ENCODE measurements at places on chromosomes 11 and 22.

DNA sequence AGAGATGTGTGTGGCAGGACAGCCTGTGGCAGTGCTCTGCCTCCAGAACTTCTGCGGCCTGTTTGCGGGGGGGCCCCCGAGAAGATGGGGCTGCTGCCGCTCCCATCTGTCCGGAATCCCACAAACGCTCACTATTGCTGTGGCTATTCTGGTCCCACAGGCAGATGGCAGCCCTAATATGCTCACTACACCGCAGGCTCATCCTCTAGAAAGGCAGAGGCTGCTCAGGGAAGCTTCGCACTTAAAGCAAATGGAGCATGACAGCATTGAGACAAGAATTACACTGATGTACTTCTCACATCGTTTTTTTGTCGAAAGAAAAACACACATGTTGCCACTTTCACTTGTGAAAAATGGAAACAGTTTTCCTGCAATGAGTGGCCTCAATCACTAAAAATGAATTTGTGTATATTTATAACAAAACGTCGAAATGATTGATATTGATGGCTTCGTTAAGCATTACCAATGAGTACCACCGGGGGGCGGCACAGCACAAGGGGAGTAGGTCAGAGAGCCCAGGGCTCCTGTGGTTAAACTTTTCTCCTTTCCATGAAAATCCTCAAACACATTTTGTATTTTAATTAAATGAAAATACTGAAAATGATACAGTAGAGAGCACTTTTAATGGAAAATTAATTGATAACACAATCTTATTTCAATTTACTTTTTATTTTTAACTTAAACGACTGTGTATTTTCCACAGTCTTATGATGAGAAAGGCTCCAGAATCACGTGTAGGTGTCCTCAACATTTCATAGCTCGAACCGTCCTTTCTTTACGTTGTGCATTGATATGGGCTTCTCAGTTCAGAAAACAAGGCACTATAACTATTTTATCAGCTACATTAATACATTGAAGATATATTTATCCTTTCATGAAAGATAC lies 69.1 kb downstream of the CTTN start:
- DNase-seq: peak; percentile 79

DNA sequence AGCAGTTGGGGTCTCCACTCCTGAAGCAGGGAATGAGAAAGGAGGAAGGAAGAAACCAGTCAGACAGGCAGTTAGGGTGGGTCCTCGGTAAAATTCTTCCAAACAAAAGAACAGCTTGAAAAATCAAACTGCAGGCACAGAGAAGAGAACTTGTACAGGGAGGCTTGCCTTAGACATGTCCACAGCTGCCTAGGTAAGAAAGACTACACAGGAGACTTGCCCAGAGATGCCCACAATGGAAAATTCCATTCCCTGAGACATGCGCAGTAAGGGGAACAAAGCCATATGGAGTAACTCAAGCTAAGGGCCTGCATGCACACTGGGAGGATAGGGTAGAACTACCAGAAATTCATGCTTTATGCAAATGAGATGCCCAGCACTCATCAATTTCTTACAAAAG lies 9.8 kb downstream of the KCNJ11 start:
- no peak for DNase-seq

DNA sequence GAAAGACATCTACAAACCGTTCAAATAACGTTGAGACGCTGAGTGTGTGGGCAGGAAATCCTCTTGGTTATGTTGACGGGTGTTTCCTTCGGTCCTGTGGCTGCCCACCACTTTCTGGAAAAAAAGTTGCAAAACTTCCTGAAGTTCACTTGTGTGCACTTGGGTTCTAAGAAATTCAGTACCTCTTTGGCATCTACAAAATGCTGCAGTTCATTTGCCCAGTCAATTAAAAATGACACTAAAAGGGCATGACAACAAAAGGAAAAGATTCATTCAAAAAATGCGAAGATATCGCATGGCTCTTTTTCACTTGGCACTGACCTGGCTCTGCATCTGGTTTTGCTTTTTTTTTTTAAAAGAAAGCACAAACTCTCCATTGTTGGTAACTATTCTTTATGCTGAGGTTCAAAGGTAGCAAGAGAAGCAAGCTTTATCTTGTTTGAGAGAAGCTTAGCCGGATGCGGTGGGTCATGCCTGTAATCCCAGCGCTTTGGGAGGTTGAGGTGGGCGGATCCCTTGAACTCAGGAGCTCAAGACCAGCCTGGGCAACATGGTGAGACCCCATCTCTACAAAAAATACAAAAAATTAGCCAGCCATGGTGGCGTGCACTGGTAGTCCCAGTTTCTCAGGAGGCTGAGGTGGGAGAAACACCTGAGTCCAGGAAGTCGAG lies 10.6 kb upstream of the XBP1 start:
- peak; percentile 56 for DNase-seq

DNA sequence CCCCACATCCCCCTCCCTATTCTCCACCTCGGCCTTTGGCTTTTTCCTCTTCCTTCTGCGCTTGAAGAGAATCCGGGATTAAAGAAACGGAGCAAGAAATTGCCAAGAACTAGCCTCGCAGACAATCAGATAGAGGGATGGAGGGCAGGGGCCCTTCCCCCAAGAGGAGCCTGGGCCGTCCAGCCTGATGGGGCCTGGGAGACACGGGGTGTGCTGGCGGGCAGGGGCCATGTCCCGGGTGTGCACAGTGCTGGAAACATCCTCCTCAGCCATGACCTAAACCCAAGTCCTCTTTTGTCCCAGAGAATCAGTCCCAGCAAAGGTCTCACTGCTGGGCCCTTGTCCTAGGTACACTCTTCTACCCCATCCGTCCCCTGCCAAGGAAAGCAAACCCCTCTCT lies 47.7 kb upstream of the LMO1 start:
- no peak for DNase-seq

GRCh38 chr11:123694551-123694950 lies 40.1 kb upstream of the SCN3B start:
- no peak for DNase-seq

DNA sequence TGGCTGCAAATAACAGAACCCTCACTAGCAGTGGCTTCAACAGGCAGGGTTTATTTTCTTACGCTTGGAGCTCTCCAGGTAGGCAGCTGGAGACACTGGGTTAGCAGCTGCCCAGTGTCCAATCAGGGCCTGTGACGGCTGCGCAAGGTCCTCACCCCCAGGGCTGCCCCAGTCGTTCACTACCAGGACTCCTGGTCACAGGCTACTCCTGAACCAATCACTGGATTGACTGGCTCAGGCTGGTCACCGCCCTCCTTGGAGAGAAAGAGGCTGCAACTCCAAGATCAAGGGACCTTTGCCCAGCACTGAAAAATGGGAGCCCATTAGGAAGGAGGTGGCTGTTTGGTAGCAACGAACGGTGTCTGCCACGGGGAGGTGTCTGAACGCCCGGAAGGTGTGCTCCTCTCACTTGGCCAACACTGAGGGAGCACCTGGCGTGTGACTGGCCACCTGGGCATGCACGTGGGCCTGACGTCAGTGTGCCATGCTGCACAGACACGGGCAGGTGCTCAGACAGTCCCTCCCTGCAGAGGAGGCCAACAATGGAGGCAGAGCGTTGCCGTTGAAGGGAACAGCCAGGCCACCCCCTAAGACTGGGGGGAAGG lies 5.1 kb downstream of the ARSA start:
- DNase-seq: no peak

Measured in suppressor macrophage (primary cell).